Esophagus squamous epithelium (tissue), 5 donors: ENCODE measurements at places on chromosomes 12 and 14. TPM values are rescaled to one million over a fixed set of nuclear protein-coding genes. Genes with fewer than 3 reads are reported as not detected.

GRCh38 chr14:92436115-92436776 lies 77.3 kb upstream of the RIN3 start:
- no peaks in the 10 kb centered on the region for H3K4me1 ChIP-seq
- no peak for DNase-seq
- H3K4me3 ChIP-seq = no peak overlapping the region
- H3K27ac ChIP-seq = no peak overlapping the region
- peaks cover 5% of the 10 kb centered on the region for H3K27me3 ChIP-seq
- H3K36me3 ChIP-seq = no peaks in the 10 kb centered on the region

- peak overlapping the region; percentile 65 for H3K4me3 ChIP-seq
- no peaks in the 10 kb centered on the region for H3K36me3 ChIP-seq
- peak overlapping the region; percentile 62 for H3K27ac ChIP-seq
- H3K4me1 ChIP-seq = peaks cover 43% of the 10 kb centered on the region
These were observed 22.2 kb upstream of the GPR132 start for GRCh38 chr14:105087308-105087962.

- no peak overlapping the region for H3K27ac ChIP-seq
- H3K27me3 ChIP-seq = no peaks in the 10 kb centered on the region
- peaks cover 11% of the 10 kb centered on the region for H3K4me1 ChIP-seq
- DNase-seq = no peak
- peak overlapping the region; percentile 64 for H3K4me3 ChIP-seq
These were observed 186.7 kb upstream of the NEDD1 start for GRCh38 chr12:96720363-96720705.

FAM222A gene
- total RNA-seq = 9.3 TPM

PTPRB gene
- total RNA-seq = 4.0 TPM

DLGAP5 gene
- 16.8 TPM for total RNA-seq
